ENCODE measurements at places on chromosomes 2 and 18.

GRCh38 chr2:119820275-119820674, 60.6 kb downstream of the PTPN4 start:
- no peak for DNase-seq

- DNase-seq, result no peak
These were observed 87.5 kb upstream of the CTAGE1 start for GRCh38 chr18:22505141-22505591.

DNA sequence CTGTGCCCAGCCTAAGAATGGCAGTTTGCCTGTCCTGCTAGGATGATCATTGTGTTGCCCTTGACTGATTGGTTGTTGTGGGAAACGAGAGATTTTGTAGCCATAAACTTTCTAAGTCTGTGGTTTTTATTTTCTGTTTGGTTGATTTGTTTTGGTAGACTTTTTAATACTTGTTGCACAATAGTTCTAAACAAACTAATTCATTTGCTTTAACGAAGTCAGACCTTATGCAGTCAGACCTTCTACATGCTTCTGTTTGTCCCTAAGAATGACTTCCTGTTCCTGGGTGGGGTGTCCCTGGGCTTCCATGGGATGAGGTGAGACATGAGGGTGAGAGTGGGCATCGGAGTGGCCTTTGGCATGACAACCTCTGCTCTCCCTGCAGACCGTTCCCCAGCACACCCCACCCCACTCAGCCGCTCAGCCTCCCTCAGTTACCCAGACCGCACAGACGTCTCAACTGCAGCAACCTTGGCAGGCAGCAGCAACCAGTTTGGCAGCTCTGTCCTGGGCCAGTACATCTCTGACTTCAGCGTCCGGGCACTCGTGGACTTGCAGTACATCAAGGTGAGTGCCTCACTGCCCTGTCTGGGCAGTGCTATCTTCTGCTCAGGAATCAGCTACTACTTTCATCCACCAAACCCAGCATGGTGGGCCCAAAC, 7.8 kb upstream of the CNNM3 start:
- DNase-seq, result no peak

GRCh38 chr2:60934165-60934722, 52.9 kb downstream of the REL start:
- DNase-seq, result no peak

DNA sequence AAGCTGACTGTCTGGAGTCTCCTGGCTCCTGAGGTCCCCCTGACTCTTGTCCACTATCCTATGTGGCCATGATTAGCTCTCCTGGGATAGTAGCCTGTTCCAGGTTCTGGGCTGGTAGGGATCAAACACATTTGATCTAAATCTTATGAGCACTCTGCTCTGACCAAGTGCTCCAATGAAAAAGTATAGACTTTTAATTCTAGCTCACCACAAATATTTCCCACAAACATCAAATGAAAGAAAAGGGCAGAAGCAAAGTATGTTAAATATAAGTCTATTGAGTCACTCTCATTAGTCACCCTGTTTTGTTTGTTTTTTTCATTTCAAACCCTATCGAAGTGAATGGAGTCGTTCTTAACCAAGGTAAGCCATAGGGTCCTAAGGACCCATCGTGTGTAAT, 39.7 kb upstream of the NEDD4L start:
- DNase-seq, result no peak

DNA sequence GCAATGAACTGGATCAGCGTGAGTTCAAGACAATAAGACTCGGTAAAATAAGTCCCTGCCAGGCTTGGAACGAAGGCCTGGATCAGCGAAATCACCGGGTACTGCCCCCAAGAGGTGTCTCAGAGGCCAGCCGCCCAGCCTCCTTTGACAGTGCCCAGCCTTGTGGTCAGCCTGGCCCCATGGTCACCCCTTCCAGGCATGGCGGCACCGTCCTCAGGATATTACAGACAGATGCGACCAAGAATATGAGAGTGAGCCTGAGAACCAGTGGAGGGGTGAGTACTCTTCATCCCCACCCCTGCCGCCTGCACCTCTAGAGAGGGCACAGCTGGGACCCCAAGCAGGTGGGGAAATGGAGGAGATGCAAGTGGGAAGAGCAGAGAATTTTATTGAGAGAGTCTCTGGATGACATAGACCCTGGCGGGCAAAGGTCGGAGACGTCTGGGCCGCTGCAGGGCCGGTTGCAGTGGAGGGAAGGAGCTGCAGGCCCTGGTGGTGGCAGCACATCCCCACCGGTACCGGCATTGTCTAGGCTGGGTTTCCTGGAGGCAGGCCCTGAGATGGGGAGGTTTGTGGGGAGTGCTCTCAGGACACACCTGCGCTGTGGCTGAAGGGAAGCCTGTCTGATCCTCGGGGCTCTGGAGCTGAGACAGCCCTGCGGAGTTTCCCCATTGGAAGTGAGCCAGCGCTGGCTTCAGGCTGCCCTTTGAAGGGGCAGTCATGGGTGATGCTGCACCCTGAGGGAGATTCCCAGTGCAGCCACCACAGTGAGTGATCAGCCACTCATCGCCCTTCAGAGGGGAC, 190.0 kb downstream of the SEPTIN10 start:
- DNase-seq, result no peak

DNA sequence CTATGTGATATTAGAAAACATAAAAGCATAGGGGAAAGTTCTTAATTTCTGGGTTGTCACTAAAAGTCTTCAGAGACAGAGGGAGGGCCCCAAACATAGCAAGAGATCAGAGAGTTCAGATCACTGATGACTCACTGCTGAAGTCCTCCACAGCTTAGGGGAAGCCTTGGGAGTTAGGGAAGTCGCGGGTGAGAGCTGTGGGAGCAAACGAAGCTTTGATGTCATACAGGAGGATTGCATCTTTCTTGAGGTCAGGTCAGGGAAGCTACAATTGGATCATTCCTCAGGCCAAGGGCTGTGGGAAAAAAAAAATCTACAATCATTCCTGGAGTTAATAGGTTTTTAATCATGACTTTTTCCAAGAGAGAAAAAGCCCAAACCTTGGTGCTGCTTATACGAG, 96.2 kb downstream of the COPS8 start:
- DNase-seq, result peak; percentile 54

GRCh38 chr2:53498210-53498609, 269.4 kb upstream of the CHAC2 start:
- DNase-seq, result no peak

GRCh38 chr2:121333834-121334558, 49.0 kb upstream of the TFCP2L1 start:
- no peak for DNase-seq

- no peak for DNase-seq
These were observed 32.6 kb downstream of the RDH14 start for GRCh38 chr2:18527822-18528221.

DNA sequence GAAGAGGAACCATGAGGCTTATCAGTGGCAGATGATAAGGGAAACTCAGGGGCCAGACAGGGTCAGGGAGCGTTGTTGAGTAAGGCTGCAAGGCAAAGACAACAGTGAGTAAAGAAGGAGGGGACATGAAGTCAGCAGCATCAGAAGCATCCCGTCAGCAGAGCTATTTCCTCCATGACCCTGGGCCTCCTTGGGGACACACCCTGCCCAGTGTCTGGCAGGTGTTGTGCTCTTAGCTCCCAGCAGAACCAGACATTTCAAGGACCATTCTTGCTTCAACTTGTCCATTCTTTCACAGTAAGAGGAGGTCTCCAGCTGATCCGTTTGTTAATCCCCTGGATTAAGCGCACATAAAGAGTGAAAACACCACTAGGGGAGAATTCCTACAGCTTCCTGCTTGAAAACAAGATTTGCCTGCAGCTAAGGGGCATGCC, 88.7 kb upstream of the MEIS1 start:
- DNase-seq, result no peak

DNA sequence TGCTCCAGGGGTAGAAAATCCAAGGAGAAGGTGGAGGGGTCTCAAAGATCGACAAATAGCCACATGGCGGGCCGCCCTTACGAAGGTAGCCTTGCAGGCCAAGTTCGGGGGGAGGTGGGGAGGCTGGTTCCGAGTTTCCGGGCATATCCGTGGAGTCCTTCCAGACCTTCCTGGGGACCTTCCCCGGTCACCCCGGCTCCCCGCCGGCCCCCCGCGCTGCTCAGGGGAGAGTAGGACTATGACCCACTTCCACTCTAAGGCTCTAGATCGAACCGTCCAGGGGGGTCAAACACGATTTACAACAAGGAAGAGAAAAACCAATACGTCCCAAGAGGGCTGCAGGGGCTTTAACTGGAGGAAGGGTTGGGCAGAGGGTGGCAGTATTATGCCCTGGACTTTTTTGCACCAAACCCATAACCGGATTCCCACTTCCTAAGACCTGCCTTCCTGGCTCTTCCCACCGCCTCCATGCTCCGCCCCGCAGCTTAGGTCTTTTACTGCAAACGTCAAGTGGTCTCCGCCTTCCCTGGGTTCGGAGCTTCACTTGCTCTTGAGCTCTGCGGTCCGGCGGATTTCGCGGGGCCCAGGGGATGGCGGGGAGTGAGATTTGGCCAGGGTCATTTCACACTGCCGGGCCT, 779 bp upstream of the LYPD6 start:
- DNase-seq, result no peak

- no peak for DNase-seq
These were observed 232.0 kb upstream of the NETO1 start for GRCh38 chr18:73099759-73100158.

GRCh38 chr2:237625216-237625705, 2.1 kb upstream of the LRRFIP1 start:
- peak; percentile 77 for DNase-seq

DNA sequence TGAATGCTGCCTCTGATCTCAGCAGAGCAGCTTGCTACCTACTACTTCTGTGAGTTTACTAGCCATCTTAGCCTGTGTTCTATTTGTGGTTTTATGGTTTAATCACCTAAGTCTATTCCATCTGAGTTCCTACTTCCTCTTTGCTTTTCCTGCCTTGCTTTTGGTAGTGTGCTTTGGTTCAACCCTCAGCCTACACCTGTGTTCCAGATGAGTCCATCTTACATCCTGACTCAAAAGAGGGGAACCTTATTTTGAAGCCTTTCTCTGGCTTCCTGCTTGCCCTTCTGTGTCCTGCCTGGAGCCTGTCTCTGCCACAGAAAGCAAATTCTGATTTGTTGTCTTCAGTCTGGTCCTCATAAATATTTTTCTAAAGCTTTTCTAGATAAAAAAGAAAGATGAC, 530.3 kb upstream of the MEX3C start:
- DNase-seq, result no peak

DNA sequence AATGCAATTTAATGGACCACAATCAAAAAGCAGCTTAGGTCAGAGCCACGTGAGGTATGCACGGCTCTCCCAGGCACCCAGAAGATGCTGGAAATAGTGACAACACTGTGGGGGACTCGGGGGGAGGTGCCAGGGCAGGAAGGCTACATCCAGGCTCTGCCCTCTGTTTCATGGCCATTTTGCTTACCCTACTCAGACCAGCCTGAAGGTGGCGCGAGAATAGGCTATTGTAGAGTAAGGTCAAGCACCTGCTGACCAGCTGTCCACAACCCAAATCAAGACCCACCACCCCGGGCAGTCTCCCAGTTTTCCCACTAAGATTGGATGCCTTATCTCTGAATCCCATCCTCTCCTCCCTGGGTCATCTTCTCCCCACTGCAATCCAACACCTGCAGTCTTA, 115.7 kb downstream of the VIT start:
- no peak for DNase-seq

- DNase-seq, result peak; percentile 67
These were observed 97.9 kb upstream of the DLX2 start for GRCh38 chr2:172200495-172201085.

DNA sequence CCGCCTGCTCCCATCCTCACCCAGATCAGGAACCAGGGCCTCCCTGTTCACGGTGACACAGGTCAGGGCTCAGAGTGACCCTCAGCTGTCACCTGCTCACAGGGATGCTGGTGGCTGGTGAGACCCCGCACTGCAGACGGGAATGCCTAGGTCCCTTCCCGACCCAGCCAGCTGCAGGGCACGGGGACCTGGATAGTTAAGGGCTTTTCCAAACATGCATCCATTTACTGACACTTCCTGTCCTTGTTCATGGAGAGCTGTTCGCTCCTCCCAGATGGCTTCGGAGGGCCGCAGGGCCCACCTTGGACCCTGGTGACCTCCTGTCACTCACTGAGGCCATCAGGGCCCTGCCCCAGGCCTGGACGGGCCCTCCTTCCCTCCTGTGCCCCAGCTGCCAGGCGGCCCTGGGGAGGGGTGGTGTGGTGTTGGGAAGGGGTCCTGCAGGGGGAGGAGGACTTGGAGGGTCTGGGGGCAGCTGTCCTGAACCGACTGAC, 31.7 kb downstream of the GPC1 start:
- no peak for DNase-seq

GRCh38 chr18:51541230-51541629, 343.7 kb upstream of the MEX3C start:
- no peak for DNase-seq

- no peak for DNase-seq
These were observed 2.2 kb downstream of the PARD6G start for GRCh38 chr18:80244956-80245730.

DNA sequence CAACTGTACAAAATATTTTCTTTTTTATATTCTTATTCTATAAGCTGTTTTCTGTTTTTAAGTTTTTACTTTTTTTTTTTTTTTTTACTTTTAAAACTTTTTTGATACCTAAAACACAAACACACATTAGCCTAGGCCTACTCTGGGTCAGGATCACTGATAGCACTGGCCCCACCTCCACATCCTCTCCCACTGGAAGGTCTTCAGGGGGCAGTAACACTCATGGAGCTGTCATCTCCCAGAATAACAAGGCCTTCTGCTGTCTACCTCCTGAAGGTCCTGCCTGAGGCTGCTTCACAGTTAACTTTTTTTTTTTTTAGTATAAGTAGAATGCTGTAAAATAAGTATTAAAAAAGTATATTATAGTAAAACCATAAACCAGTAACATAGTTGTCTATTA, 415.1 kb downstream of the PTPRM start:
- DNase-seq, result no peak

GRCh38 chr2:186645999-186646398, 47.9 kb upstream of the FAM171B start:
- DNase-seq, result no peak

DNA sequence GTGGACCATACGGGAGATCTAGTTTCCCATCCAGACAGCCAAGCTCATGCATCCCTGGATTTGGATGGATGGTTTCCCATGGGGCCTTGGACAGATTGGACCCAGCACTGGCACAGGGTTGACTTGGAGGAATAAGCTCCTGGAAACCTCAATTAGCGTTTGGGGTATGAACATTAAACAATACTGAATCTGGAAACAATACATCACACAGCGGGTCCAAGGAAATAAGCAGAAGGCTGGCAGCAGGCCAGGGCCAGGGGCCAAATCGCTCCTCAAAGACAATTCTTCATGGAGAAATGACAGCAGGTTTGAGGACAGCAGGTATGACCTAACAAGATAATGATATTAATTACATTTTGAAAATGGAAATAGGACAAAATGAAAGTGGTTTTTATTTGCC, 540.6 kb downstream of the RIT2 start:
- no peak for DNase-seq

GRCh38 chr18:33901894-33902512, 322.7 kb downstream of the NOL4 start:
- no peak for DNase-seq

GRCh38 chr2:143279672-143280071, 150.5 kb downstream of the ARHGAP15 start:
- no peak for DNase-seq

All from inflammatory macrophage (primary cell).